ENCODE measurements at places on chromosomes 4 and X. TPM values are rescaled to one million over a fixed set of nuclear protein-coding genes. Genes with fewer than 3 reads are reported as not detected.

DNA sequence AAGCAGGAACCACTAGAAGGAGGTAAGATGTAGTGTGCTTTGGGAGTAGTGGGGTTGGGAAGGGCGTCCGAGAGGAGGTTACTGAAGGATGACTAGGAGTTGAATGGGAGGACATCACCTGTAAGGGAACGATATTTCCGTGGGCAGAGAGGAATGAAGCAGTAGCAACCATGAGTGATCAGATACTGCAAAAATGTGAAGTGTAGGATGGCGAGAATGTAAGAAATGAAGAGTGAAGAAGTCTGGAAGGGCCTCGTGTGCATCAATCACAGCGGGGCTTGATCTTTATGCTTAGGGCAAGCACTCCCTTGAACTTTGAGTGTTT, 594 bp downstream of the MSMO1 start:
- H3K27ac ChIP-seq: no peak overlapping the region
- no peak overlapping the region for H3K4me3 ChIP-seq
- H3K36me3 ChIP-seq: peaks cover 23% of the 10 kb centered on the region
- H3K4me1 ChIP-seq: peaks cover 36% of the 10 kb centered on the region
- DNase-seq: no peak

DNA sequence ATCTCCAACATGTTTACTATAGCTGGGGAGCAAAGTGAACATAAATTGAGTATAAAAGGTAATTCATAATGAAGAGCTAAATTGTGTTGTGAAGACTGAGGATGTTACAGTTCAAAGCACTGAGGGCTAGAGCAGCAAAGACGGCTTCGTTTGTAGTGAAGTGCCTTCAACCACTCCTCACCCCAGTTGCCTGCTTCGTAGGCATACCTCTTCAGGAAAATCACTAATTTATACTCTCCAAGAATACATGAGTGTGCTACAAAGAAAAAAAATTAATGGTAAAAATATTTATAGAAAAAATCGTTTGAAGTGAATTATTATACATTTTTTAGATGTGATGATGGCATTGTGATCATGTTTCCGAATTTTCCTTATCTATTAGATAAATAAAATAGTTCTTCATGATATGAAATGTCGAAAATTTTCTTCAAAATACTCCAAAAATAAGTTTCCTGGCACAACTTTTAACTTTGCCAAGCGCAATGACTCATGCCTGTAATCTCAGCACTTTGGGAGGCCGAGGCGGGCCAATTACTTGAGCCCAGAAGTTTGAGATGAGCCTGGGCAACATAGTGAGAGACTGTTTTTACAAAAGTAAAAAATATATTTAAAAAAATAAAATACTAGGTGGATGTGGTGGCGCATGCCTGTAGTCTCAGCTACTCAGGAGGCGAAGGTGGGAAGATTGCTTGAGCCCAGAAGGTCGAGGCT, 41.6 kb downstream of the ZFP42 start:
- H3K4me3 ChIP-seq: no peak overlapping the region
- H3K27me3 ChIP-seq: peaks cover 11% of the 10 kb centered on the region
- no peaks in the 10 kb centered on the region for H3K36me3 ChIP-seq
- peaks cover 3% of the 10 kb centered on the region for H3K4me1 ChIP-seq
- no peak for DNase-seq

MUC7 gene
- not detected for total RNA-seq

NDST4 gene
- not detected for total RNA-seq

Data from activated naive CD8-positive, alpha-beta T cell treated with anti-CD3 and anti-CD28 coated beads for 36 hours (primary cell).